CD4-positive, CD25-positive, alpha-beta regulatory T cell (primary cell): ENCODE measurements at places on chromosomes 6 and 20.

GRCh38 chr6:141403103-141403502 lies 729.6 kb upstream of the GJE1 start:
- H3K27ac ChIP-seq = no peak overlapping the region
- no peak for DNase-seq
- H3K4me1 ChIP-seq = no peaks in the 10 kb centered on the region
- no peaks in the 10 kb centered on the region for H3K27me3 ChIP-seq

DNA sequence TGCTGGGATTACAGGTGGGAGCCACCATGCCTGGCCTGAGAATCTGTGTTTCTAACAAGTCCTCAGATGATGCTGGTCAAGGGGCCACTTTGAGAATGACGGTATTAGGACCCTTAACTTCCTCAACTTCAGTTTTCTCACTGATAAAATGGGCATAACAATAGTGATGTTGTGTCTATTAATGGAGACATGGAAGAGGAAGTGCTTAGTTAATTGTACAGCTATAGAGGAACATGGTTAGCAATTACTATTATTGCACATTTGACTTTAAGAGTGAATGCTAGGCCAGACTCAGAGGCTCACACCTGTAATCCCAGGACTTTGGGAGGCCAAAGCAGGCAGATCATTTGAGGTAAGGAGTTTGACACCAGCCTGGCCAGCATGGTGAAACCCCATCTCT lies 12.7 kb downstream of the DPPA5 start:
- no peaks in the 10 kb centered on the region for H3K4me1 ChIP-seq
- H3K27me3 ChIP-seq = no peaks in the 10 kb centered on the region
- no peaks in the 10 kb centered on the region for H3K36me3 ChIP-seq
- no peak overlapping the region for H3K27ac ChIP-seq
- DNase-seq = no peak

DNA sequence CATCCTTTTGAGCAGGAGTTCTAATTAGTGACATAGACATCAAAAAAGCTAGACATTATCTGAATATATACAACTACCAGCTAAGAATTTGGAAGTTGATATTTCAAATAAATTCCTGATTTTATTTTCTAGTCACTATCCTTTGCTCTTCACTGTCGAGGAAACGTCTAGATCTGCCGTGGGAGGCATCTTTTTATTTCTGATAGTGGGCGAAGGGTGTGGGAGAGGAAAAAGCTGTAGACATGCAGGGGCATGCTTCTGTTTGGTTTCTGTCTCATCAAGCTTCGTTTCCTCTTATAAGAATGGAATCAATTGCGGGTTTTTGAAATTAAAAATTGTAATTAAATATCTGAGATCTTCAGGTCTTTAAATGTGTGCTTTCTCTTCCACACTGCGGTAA lies 16.2 kb upstream of the C6orf118 start:
- H3K4me1 ChIP-seq = no peaks in the 10 kb centered on the region
- H3K36me3 ChIP-seq = no peaks in the 10 kb centered on the region
- no peak overlapping the region for H3K4me3 ChIP-seq
- H3K27ac ChIP-seq = no peak overlapping the region

DNA sequence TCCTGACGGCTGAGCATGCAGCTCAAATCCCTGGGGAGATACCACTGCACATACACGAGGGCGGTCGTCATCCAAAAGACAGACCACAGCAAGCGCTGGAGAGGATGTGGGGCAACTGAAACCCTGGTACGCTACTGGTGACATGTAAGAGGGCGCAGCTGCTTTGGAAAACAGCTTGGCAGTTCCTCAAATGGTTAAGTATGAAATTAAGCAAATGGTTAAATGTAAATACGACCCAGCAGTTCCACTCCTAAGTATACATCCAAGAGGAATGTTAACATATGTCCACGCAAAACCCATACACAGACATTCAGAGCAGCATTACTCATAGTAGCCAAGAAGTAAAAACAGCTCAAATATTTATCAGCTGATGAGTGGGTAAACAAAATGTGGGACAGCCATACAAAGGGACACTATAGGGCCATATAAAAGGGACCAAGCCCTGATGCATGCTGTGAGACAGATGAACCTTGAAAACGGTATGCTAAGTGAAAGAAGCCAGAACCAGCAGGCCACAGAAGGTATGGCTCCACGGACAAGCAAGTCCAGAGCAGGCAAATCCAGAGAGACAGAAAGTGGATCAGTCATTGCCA lies 38.5 kb downstream of the RIPOR3 start:
- no peak for DNase-seq
- H3K36me3 ChIP-seq = no peaks in the 10 kb centered on the region
- no peaks in the 10 kb centered on the region for H3K4me1 ChIP-seq
- H3K27me3 ChIP-seq = no peaks in the 10 kb centered on the region
- H3K27ac ChIP-seq = no peak overlapping the region

GRCh38 chr20:5741089-5741488 lies 9.1 kb upstream of the SHLD1 start:
- DNase-seq = no peak
- no peaks in the 10 kb centered on the region for H3K36me3 ChIP-seq
- H3K27me3 ChIP-seq = no peaks in the 10 kb centered on the region
- no peak overlapping the region for H3K4me3 ChIP-seq
- H3K4me1 ChIP-seq = peaks cover 22% of the 10 kb centered on the region

- H3K4me3 ChIP-seq = no peak overlapping the region
- H3K4me1 ChIP-seq = peaks cover 11% of the 10 kb centered on the region
- peaks cover 10% of the 10 kb centered on the region for H3K27me3 ChIP-seq
- H3K27ac ChIP-seq = no peak overlapping the region
- DNase-seq = no peak
Observed at GRCh38 chr6:57217270-57217669, 4.8 kb downstream of the RAB23 start.

GRCh38 chr6:72621291-72622093 lies at the start of gene KCNQ5:
KCNQ5 (plus strand) TSS chr6:72622064.
- peaks cover 4% of the 10 kb centered on the region for H3K27me3 ChIP-seq
- H3K27ac ChIP-seq = no peak within 1 kb of the TSS
- H3K4me1 ChIP-seq = peaks cover 21% of the 10 kb centered on the region

- no peak overlapping the region for H3K4me3 ChIP-seq
- no peaks in the 10 kb centered on the region for H3K4me1 ChIP-seq
- H3K27ac ChIP-seq = no peak overlapping the region
- no peaks in the 10 kb centered on the region for H3K27me3 ChIP-seq
- no peaks in the 10 kb centered on the region for H3K36me3 ChIP-seq
Observed at GRCh38 chr20:61734733-61735502, 330.8 kb downstream of the TAF4 start.

- no peaks in the 10 kb centered on the region for H3K36me3 ChIP-seq
- no peak overlapping the region for H3K27ac ChIP-seq
- DNase-seq = no peak
- no peak overlapping the region for H3K4me3 ChIP-seq
- H3K27me3 ChIP-seq = no peaks in the 10 kb centered on the region
Observed at GRCh38 chr6:151618717-151619116, 124.9 kb downstream of the CCDC170 start.

DNA sequence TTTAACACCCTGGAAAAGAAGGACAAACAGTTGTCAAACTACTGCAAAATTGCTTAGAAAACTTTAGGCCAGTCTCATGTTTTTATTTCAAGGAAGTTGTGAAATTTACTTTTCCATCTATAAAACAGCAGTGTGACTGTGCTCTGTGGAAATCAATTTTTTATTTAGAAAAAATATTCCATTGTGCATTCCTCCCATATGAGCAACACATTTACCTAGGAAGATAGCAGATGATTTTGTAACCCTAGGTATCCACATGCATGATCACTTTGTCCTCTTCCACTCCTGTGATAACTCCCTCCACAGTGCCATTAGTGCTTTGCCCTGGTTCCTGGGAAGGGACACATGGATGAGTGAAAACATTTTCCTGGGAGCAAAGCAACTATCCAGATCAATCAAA lies 70.0 kb upstream of the SHLD1 start:
- DNase-seq = no peak
- H3K4me1 ChIP-seq = no peaks in the 10 kb centered on the region
- no peaks in the 10 kb centered on the region for H3K27me3 ChIP-seq

- H3K27me3 ChIP-seq = no peaks in the 10 kb centered on the region
- no peak overlapping the region for H3K4me3 ChIP-seq
- H3K4me1 ChIP-seq = peaks cover 53% of the 10 kb centered on the region
- DNase-seq = no peak
Observed at GRCh38 chr6:53280207-53280606, 68.5 kb downstream of the ELOVL5 start.

DNA sequence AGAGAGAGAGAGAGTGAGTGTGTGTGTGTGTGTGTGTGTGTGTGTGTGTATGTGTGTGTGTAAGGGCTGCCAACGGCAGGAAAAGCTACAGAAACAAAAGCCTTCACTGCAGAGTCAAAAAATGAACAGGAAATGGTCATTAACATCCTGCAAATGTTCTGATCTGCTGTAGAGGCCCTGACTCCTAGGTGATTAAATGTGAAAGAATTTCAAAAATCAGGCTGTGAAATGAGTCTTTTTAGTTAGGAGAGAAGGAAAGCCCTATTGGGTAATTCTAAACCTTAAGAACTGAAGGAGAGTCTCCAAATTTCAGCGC lies 166.5 kb upstream of the MYLIP start:
- no peaks in the 10 kb centered on the region for H3K36me3 ChIP-seq
- DNase-seq = peak; percentile 67
- H3K27ac ChIP-seq = no peak overlapping the region
- no peak overlapping the region for H3K4me3 ChIP-seq

DNA sequence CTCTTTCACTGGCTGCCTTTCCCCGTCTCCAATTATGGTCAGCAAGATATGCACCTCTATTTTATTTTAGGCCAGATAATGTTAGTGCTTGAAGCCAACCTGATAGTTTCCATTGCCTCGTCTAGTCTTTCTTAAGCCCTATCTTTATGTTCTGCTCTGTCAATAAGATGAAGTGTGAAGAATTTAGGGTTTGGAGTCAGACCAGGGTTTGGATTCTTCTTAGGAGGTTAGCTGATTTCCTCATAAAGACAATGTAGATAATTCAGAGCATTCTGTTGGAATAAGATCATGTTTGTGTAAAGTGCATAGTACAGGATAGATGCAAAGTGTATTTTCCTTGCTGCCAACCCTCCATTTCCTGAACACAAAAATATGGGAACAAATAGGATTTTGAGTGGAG lies 43.8 kb downstream of the PKIB start:
- no peaks in the 10 kb centered on the region for H3K36me3 ChIP-seq
- no peaks in the 10 kb centered on the region for H3K4me1 ChIP-seq
- H3K4me3 ChIP-seq = no peak overlapping the region
- no peak for DNase-seq

DNA sequence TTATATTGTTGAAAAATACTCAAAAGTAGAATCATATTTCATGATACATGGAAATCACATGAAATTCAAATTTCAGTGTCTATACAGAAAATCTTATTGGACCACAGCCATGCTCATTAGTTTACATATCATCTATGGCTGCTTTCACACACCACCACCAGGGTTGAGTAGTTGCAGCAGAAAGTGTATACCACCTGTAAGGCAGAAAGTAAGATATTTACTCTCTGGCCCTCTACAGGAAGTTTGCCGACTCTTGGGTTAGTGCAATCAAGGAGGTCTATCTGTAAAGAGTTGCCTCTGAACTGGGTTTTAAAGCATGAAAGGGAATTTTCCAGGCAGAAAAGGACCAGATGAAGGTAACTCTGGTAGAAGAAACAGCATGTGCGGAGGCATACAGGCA lies 432.3 kb downstream of the DHX35 start:
- no peak overlapping the region for H3K27ac ChIP-seq
- no peak overlapping the region for H3K4me3 ChIP-seq

DNA sequence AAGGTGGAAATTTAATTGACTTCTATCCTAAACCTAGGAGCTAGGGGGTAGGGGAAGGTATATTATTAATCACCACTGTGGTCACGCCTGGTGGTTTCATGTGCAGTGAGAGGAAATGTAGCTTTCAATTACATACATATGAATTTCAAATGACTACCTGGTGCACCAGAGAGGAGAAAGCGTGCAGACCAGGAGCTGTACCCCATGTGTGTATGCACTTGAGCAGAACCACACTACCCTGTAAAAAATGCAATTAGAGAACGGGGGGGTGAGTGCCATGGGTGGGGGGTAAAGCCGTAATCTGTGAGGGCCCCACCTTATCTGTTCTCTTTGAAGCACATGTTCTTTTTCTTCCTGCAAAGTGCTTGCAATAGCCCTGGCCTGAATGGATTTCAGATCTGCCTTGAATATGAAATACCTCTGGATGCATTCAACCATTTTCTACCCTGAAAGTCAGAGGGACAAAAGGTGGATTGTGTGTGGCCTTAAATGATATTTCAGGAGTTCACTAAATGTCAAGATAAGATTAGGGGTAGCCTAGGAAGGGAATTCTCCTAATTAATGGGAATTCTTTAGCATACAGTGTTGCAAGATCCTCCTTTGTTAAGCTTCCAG lies 30.9 kb upstream of the EDN3 start:
- peaks cover 17% of the 10 kb centered on the region for H3K27me3 ChIP-seq
- H3K36me3 ChIP-seq = no peaks in the 10 kb centered on the region
- no peak overlapping the region for H3K4me3 ChIP-seq
- H3K27ac ChIP-seq = no peak overlapping the region
- no peaks in the 10 kb centered on the region for H3K4me1 ChIP-seq
- DNase-seq = no peak
